ENCODE measurements at places on chromosomes 13 and 19.
A peak's percentile ranks its signal among the peaks of the same experiment; 100 is the strongest.

- no peak for DNase-seq
These were observed 8.1 kb upstream of the CARM1 start for GRCh38 chr19:10863107-10863717.

GRCh38 chr19:7872306-7873204 lies 1.6 kb downstream of the PRR36 start:
- no peak for DNase-seq

- no peak for DNase-seq
These were observed 295.1 kb downstream of the FGF9 start for GRCh38 chr13:21966014-21966413.

DNA sequence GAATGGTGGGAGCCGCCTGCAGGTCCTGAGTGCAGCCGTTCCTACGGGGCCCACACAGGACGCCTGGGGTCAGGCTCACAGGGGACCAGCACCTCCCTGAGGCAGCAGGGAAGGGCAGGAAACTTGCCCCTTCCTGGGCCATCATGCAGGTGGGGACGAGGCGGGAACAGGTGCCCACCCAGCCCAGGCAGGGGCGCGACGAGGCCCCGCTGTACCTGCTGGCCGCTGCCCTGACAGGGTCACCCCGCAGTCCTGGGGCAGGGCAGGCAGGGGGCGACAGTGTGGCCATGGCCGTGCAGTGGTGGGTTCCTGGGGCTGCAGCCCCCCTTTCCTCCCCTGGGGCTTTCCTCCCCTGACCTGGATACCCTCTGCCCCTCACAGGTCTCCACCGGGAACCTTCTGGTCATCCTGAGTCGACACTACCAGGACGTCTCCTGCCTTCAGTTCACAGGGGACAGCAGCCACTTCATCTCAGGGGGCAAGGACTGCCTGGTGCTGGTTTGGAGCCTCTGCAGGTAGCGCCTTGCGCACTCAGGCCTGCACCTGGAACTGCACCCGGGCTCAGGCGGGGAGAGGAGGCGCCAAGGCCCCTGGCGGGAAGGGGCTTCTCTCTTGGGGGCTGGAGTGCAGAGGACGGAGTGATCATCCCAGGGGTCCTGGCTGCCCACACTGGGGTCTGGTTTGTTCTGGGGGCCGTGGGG lies 5.4 kb downstream of the WDR18 start:
- no peak for DNase-seq

- DNase-seq = no peak
These were observed 664 bp downstream of the ICAM5 start for GRCh38 chr19:10290357-10290875.

- DNase-seq = peak; percentile 10
These were observed 56.8 kb downstream of the THSD1 start for GRCh38 chr13:52348983-52349780.

DNA sequence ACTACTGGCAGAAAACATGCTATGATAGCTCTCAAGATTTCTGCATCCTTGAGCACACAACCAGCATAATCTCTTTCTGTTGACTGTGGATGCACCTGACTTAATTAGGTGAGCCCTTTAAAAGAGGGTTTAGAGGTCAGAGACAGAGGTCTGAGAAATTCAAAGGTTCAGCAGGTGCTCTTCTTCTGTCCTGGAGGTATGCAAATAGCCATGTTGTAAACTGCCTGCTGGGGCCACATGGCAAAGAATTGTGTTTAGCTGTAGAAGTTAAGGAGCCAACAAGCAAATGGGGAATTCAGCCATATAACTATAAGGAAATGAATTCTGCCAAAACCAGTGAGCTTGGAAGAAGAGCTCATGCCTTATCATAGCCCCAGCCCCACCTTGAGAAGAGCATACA lies 11.6 kb upstream of the DCLK1 start:
- no peak for DNase-seq

GRCh38 chr13:99376924-99377323 lies 69.7 kb upstream of the GPR183 start:
- DNase-seq = no peak

DNA sequence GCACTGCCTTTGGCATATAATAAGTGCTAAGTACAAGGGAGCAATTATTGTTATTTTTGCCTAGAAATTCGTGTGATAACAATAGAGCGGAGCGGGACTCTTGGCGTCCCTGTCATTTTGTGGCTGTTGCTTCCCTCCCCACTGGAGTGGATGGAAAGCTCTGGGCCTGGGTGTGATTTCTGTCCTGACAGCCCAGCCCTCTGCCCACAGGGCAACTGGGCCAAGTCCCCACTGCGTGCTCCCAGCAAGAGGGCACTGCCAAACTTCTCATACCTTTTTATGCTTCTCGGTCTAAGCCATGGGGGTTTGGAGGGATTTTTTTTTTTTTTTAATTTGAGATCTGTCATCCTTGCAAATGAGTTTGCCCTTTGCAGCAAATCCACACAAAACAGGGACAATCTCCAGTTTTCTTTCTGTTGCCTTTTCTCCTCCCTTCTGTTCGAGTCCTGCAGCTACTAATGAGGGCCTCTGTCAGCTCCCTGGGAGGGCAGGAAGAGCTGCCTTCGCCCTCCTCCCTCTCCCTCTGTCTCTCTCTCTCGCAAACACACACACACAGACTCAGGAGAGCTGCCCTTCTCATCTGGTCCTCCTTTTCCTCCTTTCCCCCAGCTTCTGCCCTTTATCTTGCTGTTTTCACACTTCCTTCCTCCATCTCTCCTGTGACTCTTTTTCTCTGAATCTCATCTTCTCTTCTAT lies 103.9 kb downstream of the DNAJC15 start:
- no peak for DNase-seq

DNA sequence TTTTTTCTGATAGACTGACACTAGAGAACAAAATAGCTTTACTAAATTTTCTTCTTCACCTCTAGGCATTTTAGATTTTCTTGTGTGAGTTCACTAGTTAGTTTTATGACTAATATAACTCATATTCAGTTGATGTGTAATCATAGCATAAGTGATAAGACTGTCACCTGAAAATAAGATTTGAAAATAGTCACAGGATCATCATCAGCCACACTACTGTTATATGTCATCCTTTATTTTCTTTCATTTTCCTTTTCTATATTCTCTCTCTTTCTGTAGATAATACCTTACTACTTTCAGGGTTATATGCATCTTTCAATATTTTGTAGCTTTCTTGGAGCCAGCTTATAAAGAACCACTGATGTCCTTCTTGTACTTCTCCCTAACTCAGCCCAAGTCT lies 292.6 kb downstream of the TDRD3 start:
- no peak for DNase-seq

GRCh38 chr19:51147663-51148062 lies 5.6 kb downstream of the SIGLEC7 start:
- no peak for DNase-seq

DNA sequence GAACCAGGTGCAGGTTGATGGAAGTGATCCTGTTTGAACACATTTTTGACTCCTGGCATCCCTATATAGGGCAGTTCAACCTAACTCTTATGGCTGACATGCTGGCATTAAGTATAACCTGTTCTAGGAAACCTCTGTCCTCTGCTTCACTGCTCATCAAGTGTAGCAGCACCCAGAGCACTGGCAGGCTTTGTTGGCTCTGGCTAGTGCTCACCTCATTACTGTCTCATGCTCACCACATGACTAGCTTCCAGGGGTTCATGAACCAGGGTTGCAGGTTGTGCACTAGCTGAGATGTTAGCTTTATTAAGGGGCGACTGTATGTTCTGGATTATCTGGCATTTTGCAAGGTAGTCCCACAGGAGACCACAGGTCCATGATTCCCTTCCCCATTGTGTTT lies 63.6 kb downstream of the B3GLCT start:
- DNase-seq = no peak

DNA sequence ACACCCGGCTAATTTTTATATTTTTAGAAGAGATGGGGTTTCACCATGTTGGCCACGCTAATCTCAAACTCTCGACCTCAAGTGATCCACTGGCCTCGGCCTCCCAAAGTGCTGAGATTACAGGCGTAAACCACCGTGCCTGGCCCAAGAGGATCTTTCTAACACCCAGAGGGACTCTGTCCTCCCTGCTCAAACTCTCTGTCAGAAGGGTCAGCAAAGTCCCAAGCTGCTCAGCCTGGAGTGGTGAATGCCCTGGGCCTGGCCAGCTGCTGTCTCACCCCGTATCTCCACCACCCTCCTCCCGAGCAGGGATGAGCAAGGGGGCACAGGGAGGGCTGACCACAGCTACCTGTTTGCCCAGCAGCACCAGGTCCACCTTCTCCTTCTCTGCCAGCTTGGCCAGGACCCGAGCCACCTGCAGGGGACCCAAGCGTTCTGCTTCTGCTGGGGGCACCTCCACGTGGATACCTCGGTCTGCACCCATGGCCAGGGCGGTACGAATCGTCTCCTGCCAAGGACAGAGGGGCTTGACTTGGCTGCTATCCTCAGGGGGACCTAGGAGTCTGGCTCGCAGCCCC lies 10.9 kb upstream of the VSIG10L start:
- DNase-seq = no peak

DNA sequence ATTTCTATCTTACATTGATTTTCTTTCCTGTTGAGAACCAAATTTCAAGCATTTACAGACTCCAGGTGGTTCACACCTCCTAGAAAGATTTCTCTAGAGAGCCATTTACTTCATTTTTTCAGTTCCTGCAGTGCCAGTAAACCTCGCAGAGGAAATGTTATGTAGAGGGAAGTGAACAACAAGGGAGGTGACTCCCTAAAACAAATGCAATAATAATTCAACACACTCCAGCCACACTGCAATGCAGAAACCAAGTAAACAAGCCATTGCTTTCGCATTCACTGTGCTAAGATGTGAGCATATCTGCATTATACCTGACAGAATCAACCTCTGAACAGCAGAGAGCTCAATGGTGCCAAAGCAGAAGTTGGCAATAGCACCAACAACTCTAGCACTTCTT lies 215.1 kb downstream of the RBM26 start:
- DNase-seq = no peak

GRCh38 chr19:38710928-38711725 lies 33.1 kb downstream of the CAPN12 start:
- DNase-seq = no peak
